A549 treated with CORT108297 at 1 μM for 4 hours (cell line): ENCODE measurements at places on chromosomes 2 and 18. TPM values are rescaled to one million over a fixed set of nuclear protein-coding genes. Genes with fewer than 3 reads are reported as not detected.

The FAM161A gene
- total RNA-seq = 5.3 to 8.2 TPM (median 7.3 TPM) in 5 replicates

The UGT1A4 gene
- total RNA-seq = 0.06 to 0.08 TPM (median 0.07 TPM) in 3 of 5 replicates, not detected in the others

The RTP5 gene
- total RNA-seq = not detected in 5 replicates

The ERFE gene
- total RNA-seq = 5.1 to 10.4 TPM (median 7.6 TPM) in 5 replicates

The HS1BP3 gene
- total RNA-seq = 40.7 to 45.9 TPM (median 44.1 TPM) in 5 replicates

The CYTIP gene
- total RNA-seq = not detected in 5 replicates

The ST8SIA3 gene
- total RNA-seq = not detected in 5 replicates

The ZNF892 gene
- 0.17 to 0.60 TPM (median 0.45 TPM) in 5 replicates for total RNA-seq

The IL1R2 gene
- total RNA-seq = 0.53 to 0.97 TPM (median 0.68 TPM) in 5 replicates

The TMEM182 gene
- total RNA-seq = 3.6 to 5.9 TPM (median 5.3 TPM) in 5 replicates

The BIN1 gene
- 28.2 to 30.9 TPM (median 30.2 TPM) in 5 replicates for total RNA-seq

The CGREF1 gene
- 7.2 to 8.5 TPM (median 7.7 TPM) in 5 replicates for total RNA-seq

The PRR30 gene
- not detected in 5 replicates for total RNA-seq

The SCN3A gene
- total RNA-seq = 0.01 TPM in 2 of 5 replicates, not detected in the others

The TXNL4A gene
- 92.6 to 161 TPM (median 142 TPM) in 5 replicates for total RNA-seq

The GYPC gene
- total RNA-seq = not detected in 5 replicates

The TRABD2A gene
- total RNA-seq = 8.2 to 11.5 TPM (median 9.9 TPM) in 5 replicates

The APOB gene
- total RNA-seq = not detected in 5 replicates

The ELOA2 gene
- not detected in 5 replicates for total RNA-seq

The PROM2 gene
- 0.06 to 0.23 TPM in 2 of 5 replicates, not detected in the others for total RNA-seq

The SCLY gene
- total RNA-seq = 20.0 to 25.8 TPM (median 22.6 TPM) in 5 replicates

The RAB10 gene
- total RNA-seq = 262 to 391 TPM (median 279 TPM) in 5 replicates

The STAT4 gene
- total RNA-seq = 3.2 to 4.2 TPM (median 3.7 TPM) in 5 replicates

The HJURP gene
- 73.9 to 78.1 TPM (median 76.4 TPM) in 5 replicates for total RNA-seq

The EFR3B gene
- 12.8 to 15.3 TPM (median 13.5 TPM) in 5 replicates for total RNA-seq

The UNC50 gene
- 43.7 to 47.8 TPM (median 46.0 TPM) in 5 replicates for total RNA-seq

The SERPINB7 gene
- total RNA-seq = 1.5 to 2.7 TPM (median 2.3 TPM) in 5 replicates

The ACVR1C gene
- total RNA-seq = 0.02 TPM in 3 of 5 replicates, not detected in the others

The MEIS1 gene
- 1.5 to 1.9 TPM (median 1.8 TPM) in 5 replicates for total RNA-seq

The IL36RN gene
- 0.05 to 0.25 TPM (median 0.14 TPM) in 4 of 5 replicates, not detected in the other for total RNA-seq

The CCL20 gene
- total RNA-seq = 2.7 to 7.7 TPM (median 5.4 TPM) in 5 replicates

The CNTNAP5 gene
- not detected in 5 replicates for total RNA-seq

The TNFRSF11A gene
- total RNA-seq = 5.3 to 9.0 TPM (median 7.6 TPM) in 5 replicates

The DYNAP gene
- total RNA-seq = not detected in 5 replicates

The HADHA gene
- 116 to 149 TPM (median 119 TPM) in 5 replicates for total RNA-seq
